ENCODE measurements at places on chromosomes 1 and 21.
A peak's percentile ranks its signal among the peaks of the same experiment; 100 is the strongest.

DNA sequence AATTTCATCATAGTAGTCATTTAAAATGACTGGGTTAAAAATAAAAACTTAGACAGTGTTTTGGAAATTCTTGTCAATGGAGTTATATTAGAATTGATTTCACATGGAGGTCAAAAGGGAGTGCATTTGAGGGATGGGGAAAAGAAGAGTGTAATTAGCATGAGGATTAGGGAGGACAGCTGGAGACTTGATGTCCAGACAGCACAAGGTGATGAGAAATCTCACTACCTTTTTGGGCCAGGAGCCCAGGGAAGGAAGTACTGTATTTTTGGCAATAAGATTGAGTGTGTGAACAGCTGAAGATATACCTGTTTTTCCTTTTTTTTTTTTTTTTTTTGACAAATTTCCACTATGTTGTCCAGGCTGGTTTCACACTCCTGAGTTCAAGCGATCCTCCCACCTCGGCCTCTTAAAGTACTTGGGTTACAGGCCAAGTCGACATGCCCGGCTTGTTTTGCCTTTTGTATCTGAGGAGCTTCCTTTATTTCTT, 163.6 kb downstream of the PAPPA2 start:
- no peak for DNase-seq

DNA sequence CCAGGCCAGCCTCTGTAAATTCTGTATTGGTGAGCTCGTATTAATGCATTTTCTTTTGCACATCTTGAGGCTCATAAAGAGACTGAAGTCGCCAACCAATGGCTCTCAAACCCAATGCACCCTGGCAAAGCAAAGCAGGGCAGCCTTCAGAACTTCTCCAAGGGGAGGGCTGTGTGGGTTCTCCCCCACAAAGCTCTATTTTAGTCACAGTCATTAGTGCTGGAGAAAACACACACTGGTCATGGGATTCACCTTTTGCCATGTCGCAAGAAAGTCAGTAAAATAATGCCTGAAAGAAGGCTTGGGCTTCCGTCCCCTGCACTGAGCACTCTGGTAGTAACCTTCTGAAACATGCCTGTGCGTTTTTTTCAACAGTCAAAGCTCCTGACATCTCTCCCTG, 26.3 kb upstream of the ATF3 start:
- no peak for DNase-seq

DNA sequence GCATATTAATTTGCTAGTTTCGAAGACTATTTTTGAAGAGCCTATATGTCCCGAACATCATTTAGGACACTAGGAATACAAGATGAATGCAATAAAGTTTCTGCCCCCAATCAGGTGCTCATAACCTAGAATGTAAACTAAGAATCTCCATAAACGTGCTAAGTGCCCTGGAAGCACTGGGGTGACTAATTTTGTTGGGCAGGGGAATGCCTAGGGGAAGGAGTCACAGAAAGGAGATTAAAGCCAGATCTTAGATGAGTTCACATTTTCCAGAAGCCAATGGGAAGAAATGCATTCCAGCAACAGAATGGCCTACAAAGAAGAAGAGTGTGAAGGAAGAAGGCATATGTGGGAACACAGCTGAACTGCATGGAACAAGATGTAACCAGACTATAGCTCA, 19.5 kb downstream of the SCYL3 start:
- DNase-seq, result no peak

GRCh38 chr21:46038871-46039397, 57.4 kb downstream of the COL6A1 start:
- no peak for DNase-seq

GRCh38 chr1:228411548-228412430, 4.9 kb downstream of the TRIM17 start:
- no peak for DNase-seq

DNA sequence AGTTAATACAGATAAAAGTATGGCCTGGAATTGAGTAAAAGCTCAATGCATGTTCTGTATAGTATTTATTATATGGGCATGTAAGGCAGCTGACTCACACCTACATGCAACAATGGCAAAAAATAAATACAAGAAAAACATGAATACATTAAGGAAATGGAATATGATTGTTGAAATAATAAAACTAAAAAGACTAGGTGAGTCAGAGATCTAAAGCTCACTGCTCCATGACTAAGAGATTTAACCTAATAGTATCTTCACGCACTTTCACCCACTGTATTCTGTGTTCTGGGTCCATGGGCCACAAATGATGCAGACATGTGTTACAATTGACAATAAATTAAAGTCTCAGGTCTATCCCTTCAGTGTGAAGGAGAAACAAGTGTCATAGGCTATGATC, 607.0 kb downstream of the AGBL4 start:
- DNase-seq, result no peak

- peak; percentile 78 for DNase-seq
These were observed 760 bp upstream of the NPHP4 start for GRCh38 chr1:5992814-5993555.

- peak; percentile 59 for DNase-seq
These were observed 52.0 kb downstream of the SLC9A1 start for GRCh38 chr1:27102707-27103468.

DNA sequence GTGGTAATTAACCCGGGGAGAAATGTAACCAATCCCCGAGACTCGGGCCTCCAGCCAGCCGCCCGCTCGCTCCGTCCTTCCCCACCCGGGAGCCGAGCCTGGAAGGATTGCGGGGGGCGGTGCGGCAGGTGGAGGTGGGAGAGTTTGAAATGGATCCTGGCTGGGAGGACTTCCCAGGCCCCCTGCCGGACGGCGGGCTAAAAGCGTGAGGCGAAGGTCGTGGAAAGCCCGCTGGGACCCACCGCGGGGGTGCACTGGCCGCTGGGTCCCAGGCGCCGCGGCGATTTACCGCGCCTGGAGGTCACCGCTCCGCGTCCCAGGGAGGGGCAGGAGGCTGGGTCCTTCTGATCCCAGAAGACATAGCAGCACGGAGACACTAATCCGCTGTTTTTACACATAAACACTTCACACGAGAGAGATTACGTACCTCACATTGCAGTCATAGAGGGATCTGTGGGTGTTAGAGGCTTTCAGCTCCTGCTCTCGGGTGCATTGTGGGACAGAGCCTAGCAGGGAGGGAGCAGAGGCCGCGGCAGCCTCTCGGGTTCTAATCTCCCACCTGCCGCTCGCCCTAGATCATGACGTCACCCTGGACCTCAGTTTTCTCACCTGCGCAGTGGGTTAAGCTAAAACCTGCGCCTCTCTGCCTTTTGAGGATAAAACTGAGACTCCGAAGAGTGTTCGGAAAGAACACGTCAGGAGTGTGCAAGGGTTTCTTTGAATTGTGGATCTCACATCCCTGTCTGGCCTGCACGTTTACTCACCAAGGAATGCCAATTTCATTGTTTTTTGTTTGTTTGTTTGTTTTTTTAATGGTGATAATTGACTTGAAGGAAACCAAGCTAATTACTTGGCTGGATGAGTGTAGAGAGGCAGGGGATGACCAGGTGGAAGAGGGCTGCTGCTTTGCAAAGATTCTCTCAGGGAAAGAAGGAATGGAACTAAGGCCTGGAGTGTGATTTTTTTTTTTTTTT, 17.1 kb upstream of the TMEM9 start:
- DNase-seq, result peak; percentile 70

DNA sequence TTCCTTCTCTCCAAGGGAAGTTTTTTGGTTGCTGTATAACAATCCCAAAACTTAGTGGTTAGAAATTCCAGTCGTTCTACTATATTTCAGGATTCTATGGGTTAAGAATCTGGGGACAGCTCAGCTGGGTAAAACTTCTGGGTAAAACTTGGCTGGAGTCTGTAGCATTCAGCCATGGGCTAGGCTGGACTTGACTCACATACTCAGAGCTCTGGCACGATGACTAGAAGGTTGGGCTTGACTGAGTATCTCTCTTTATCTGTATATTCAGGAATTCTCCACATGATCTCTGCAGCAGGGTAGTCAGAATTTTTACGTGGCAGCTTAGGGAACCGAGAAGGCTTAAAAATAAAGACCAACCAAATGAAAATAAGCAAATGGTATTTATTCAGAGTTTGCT, 28.2 kb upstream of the HRNR start:
- DNase-seq, result no peak

DNA sequence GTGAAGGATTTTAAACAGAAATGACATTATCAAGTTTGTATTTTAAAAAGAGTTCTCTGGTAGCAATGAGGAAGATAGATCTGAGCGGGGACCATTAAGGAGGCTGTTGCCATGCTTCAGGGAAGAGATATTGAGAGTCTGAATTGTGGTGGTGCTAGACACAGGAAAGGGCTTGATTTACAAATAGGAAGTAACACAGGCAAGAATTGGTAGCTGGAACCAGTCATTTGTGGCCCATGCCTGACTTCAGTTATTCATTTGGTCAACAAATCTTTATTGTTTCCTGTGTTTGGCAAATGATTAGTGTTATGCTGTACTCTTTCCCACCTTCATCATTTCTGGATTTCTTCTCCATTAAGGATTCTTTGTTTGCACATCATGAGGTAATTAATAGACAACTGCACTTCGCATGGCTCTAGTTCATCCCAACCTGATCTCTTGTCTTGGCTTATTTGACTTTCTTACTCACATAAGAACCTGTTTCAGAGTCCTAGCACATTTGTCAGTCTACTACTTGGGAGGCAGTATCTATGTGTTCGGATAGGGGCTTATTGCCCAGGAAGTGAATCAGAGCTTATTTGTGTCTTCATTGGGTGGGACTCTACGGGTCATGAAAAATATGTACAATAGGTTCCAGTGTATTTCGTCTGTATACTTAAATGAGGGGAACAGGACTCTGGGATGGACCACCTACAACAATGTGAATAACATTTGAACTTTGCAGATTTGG, 32.3 kb downstream of the EEIG2 start:
- DNase-seq, result no peak

GRCh38 chr1:12150456-12151200, 16.2 kb upstream of the TNFRSF1B start:
- DNase-seq, result no peak

- peak; percentile 45 for DNase-seq
These were observed 102.8 kb upstream of the C1orf21 start for GRCh38 chr1:184283999-184284398.

DNA sequence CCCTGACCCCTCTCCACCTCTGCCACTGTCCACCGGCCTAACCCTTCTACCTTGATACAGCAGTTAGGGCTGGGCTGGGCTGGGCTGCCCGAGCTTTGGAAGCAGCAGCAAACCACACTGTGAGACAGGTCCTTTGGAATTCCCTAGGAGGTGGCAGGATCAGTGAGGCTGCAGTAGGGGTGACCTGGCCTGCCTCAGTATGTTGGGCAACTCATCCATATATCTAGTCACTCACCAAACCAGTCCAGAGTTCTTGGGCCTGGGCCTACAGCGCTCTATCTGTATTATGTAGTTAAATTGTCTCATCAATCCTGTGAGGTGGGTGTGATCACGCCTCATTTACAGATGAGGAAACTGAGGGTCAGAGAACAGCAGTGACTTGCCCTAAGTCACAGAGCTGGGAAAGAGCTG, 13.3 kb upstream of the SYNC start:
- DNase-seq, result no peak

- DNase-seq, result no peak
These were observed 42.9 kb downstream of the INKA2 start for GRCh38 chr1:111696330-111696729.

GRCh38 chr1:27144920-27145661, 9.8 kb downstream of the SLC9A1 start:
- peak; percentile 54 for DNase-seq

GRCh38 chr1:91653183-91653582, 152.5 kb downstream of the CDC7 start:
- DNase-seq, result no peak

GRCh38 chr21:36511484-36512220, 31.7 kb upstream of the CLDN14 start:
- no peak for DNase-seq

GRCh38 chr1:229066591-229066990, 204.3 kb upstream of the RAB4A start:
- DNase-seq, result no peak

DNA sequence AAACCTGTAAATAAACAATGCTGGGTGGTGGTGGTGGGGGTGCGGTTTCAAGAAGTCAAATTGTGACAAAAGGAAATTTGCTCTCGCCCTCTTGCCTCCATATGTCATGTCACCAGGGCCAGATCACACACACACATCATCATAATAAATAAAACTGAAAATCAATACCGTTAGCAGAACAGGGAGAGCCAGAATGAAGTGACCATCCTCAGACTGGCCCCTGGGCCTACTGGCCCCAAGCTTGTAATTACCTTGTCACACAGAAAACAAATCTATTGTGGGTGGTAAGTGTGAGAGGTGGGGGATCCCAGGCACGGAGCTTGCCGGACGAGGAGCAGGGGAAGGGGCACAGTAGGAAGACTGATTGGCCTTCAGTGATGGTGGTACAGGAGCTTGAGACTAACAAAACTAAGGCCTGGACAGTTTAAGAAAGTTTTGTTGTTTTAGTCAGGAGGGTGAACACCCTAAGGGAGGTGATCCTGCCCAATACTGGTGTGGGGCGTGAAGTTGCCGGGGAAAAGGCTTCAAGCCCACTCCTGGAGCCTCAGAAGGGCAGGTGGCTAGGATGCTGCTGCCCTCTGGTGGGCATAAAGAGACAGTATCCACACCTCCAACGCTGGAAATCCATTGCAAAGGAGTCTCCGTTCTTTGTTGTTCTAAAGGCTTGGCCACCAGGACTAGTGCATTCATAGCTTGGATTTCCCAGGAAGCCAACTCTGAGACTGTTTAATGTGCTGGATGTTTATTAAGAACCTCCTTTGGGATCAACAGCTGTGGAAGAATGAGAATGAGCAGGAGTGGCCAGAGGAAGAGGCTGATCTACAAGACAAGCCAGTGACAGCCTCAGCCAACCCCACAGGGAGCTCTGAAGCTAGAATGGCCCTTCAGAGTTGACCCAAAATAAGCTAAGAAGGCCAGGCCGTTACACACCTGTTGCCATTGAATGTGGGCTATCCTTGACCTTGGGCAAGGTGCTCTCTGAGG, 8.1 kb upstream of the C1orf216 start:
- DNase-seq, result peak; percentile 73

- no peak for DNase-seq
These were observed 1.5 kb downstream of the LRRC8D start for GRCh38 chr1:89822109-89822962.

DNA sequence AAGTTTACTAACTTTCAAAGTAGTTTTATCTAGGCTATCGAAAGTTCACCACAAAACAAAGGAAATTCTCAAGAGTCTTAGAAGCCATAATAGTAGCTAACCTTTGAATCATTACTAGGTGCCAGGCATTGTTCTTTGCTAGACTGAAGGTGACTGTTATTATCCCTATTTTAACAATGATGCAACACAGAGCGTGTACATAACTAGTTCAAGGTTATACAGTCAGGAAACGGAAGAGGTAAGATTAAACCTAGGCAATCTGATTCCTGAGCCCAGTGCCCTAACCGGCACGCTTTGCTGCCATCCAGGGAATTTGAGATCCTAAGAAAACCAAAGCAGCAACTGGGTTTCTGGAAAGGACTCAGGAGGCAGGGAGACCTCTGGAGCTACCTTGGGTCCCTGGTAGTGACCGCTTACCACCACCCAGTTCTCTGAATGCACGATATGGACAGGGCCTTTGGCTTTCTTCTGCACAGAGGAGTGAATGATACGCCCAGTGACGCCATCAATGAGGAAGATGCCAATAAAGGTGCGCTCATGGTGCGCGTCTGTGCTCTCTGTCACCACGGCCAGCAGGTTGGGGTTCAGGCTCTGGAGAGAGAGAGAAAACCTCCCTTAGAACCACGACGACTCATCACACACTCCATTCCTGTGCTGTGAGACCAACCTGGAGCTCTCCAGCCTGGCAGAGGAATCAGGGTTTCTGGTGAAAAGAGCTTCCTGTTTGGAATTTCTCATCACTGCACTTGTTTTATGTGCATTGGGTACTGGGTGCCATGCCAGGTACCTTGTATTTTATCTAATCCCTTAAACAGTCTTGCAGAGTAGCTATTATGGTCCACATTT, 13.1 kb upstream of the UBR4 start:
- DNase-seq, result no peak

- no peak for DNase-seq
These were observed 12.9 kb downstream of the KCNJ6 start for GRCh38 chr21:37903396-37903795.

All from NCI-H2171 treated with DMSO at 0.1 percent for 48 hours (cell line).